ENCODE measurements at places on chromosomes 2 and 18. TPM values are rescaled to one million over a fixed set of nuclear protein-coding genes. Genes with fewer than 3 reads are reported as not detected.
A peak's percentile ranks its signal among the peaks of the same experiment; 100 is the strongest.

DNA sequence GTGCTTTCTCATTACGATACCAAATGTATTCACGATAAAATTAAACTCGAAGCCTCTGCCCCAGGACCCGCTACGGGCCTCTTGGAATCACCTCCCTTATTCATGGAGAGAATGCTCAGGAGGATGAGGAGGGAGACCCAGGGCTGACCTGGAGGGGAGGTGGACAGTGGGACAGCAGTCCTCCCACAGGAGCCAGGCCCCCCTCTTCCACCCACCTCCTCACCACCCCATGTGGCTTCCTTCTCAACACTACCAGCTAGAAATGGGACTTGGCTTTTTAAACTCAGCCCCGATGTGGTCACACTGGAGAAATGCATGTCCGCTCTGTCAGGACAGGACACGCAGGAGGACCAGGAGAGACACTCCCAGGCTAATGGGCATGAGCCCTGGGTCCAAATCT is 147.9 kb upstream of the ID2 start:
- peak; percentile 43 for DNase-seq

The ANO7 gene
- 1.5 TPM for total RNA-seq

DNA sequence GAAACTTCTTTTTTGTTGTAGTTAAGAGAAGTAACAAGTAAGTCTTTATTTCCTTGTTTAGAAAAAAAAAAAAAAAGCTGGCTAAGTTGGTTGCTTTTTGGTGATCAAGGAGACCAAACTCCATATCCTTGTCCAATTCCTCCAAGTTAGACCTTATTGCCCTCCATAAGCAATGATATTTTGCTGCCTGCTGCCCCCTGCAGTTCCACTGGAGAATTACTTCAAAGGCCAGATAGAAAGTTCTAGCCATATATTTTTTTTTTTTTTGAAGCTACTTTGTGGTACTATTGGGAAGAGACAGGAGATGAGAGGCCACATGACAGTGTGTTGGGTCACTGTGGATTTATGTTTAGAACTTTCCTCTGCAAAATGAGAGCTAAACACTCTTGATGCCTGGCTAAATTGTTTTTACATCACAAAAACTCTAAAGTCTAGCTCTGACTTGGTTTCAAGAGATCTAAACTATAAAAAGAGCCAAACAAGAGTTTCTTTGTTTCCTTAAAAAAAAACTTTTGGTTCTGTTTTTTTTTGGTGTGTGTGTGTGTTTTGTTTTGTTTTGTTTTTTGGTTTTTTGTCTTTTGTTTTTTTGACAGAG is 80.7 kb upstream of the RASGRP3 start:
- no peak for DNase-seq

DNA sequence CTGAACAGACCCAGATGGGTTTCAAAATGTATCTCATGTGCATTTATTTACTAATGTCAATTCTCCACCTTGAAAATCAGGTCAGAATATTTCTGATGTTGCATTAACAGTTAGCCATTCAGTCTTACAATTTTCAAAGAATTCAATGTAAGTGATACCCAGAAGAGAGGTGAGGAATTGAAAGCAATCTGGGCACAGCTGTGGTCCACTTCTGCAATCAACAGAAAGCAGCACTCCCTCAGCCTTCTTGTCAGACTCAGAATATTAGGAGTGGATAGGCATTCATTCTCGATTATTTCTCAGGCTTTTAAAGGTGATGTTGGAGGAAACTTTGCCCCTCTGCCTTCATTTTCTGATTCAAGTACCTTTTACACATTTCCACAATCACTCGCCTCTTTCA is 15.7 kb downstream of the CCL20 start:
- no peak for DNase-seq

- DNase-seq: no peak
These were observed 88.8 kb downstream of the CD8B2 start for GRCh38 chr2:106575955-106576354.

- DNase-seq: no peak
These were observed 402.2 kb upstream of the TCF4 start for GRCh38 chr18:55990186-55990585.

GRCh38 chr2:220071696-220072095 is 444.3 kb downstream of the SLC4A3 start:
- no peak for DNase-seq

GRCh38 chr2:41602341-41602740 is 445.5 kb upstream of the PKDCC start:
- no peak for DNase-seq

DNA sequence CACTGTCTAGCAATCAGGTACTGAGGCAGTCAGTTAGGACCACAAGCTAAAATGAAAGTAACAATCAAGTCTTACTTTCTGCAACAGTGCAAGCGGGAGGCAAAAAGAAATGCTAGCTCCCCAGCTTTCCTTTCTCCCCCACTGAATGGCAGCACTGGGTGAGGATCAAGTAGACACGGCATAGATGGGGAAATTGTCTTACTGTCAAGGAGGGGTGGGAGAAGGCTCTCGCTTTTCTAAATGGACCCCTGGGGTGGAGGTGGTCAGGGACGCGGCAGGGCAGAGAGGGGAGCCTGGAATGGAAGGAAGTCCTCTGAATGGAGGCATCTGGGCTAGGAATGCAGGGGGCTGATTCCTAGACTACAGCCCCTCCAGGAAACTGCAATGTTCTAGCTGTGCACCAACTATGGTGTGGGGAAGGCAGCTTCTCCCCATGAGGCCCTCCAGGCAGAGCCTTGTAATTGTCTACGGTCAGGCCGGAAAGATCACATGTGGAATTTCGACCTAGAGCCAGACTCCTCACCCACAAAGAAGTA is 24.3 kb downstream of the METTL8 start:
- DNase-seq: no peak

- DNase-seq: no peak
These were observed 64.9 kb downstream of the CDH2 start for GRCh38 chr18:28112056-28112470.

GRCh38 chr2:121532894-121533293 is 2.2 kb downstream of the RNU4ATAC start:
- no peak for DNase-seq

DNA sequence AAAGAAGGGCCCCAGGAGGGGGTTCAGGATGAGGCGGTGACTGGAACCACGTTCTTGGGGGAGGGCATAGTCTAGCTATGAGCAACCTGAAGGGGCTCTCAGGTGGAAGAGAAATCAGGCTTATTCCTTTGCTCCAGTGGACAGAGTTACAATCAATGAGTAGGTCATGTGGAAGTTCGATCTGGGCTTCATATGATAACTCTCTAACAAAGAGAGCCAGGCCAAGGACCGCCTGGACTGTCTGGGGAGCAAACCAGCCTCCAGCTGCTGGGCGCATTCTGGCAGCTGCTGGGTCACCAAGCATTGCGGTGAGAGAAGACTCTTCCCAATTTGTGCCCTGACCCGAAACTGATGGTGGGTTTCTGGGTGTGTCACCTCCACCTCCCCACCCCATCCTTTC is 180.3 kb upstream of the SMAD2 start:
- DNase-seq: no peak

The DSC2 gene
- 0.58 TPM for total RNA-seq

DNA sequence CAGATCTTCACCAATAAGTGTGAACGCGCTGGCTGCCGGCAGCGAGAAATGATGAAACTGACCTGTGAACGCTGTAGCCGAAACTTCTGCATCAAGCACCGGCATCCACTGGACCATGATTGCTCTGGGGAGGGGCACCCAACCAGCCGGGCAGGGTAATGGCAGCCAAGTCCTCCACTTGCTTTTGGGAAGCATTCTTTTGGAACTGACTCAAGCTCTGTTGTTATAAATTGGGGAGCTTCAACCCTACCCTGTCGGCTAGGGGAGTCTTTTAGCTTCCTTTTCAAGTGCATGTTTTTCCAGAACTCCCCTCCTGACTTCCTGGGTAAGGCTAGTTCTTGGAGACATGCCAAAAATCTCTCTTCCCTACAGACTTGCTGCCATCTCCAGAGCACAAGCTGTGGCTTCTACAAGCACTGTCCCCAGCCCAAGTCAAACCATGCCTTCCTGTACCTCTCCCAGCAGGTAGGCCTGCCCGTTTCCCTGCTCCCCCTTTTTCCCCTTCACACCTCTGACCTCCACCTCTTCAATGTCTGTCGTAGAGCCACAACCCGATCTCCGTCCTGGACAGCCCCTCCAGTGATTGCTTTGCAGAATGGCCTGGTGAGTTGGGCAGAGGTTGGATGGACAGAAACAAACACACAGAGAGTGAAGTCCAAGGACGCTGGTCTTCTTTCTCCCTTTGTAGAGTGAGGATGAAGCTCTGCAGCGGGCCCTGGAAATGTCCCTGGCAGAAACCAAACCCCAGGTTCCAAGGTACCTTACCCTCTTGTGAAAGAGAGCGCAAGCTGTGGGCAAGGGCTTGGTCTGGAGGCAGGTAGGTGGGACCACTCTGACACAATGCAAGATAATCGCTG is 1.5 kb downstream of the ZFAND2B start:
- DNase-seq: no peak

DNA sequence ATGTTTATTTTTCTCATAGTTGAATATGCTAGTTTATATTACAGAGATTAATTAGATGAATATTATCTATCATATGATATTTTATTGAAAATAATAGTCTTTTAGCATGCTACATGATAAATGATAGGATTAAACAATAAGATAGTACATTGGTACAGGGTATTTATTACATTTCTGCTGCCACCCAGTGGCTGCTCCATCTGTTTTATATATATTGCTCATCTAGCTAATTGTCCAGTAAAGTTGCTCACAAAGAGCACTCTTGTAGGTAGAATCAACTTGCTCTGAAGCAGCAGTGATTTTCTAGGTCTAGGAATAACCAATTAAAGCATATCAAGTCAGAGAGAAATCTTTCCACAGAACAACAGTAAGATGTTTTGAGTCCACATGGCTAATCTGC is 183.3 kb downstream of the ASXL3 start:
- DNase-seq: no peak

DNA sequence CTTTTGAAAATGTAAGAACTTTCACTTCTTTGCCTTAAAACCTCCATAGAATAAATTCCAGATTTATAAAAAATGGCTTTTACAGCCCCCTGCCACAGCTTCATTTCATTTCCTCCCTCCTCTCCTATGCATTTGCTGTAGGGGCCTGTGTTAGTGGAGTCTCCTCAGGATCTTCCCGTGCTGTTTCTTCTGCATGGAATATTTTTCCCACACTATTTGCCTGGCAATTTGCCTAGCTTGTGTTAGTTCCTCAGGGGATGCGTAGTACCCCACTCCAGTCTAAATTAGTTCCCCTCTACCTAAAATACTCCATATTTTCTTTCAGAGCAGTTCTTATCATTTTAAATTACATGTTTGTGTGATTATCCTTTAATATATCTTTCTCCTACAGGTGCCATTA is 262.2 kb downstream of the PLCL1 start:
- DNase-seq: no peak

DNA sequence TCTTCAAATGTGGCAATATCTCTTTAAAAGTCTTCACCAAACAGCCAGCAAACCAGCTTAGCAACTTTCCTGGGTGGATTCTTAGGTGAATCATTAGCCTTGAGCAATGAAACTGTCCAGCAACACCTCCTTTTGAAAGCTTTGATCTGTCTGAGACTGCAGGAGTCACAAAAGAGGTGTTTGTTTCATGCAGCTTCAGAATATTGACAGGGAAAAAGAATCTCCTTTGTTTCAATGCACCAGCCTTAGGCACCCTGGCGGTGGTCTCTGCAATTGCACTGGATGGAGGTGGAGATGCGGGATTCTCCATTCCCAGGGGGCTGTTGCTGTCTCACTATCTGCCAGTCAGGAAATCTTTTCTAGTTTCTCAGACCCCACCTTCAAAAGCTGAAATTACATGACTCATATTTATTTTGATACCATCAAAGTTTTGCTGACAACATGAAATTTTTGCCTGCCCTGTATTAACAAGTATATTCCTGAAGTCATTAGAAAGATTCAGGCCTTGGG is 76.0 kb upstream of the DSG1 start:
- DNase-seq: no peak

The IL36B gene
- total RNA-seq: not detected

GRCh38 chr2:226860087-226860486 is 24.2 kb downstream of the RHBDD1 start:
- no peak for DNase-seq

DNA sequence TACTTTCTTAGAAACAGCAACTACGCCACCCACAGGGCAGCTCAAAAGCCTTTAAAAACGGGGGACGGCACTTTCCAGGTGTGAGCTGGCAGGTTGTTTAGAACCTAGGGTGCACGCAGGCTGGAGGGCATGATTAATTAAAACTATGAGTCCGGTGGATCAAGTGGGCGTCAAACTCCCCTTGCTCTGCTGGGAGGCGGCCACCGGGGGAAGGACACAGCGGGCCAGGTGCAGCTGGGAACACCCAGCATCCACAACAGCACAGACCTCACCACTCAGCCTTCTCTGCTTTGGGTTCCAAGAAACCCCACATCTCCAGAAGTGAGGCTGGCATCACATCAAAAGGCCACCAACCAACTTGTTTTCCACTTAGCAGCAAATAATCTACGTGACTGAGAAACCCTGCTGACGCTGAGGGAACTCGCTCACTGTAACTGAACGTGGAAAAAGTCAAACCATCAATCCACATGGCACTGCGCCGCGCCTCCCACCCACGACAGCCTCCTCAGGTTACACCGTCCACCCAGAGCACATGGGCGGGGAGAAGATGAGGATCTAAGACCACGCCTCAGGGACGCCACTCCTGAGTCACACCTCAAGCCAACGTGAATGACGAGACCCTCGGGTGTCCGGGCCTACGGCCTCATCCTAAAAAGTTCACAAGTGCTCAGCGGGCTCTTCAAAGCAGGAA is 118.2 kb downstream of the ZNF516 start:
- no peak for DNase-seq

DNA sequence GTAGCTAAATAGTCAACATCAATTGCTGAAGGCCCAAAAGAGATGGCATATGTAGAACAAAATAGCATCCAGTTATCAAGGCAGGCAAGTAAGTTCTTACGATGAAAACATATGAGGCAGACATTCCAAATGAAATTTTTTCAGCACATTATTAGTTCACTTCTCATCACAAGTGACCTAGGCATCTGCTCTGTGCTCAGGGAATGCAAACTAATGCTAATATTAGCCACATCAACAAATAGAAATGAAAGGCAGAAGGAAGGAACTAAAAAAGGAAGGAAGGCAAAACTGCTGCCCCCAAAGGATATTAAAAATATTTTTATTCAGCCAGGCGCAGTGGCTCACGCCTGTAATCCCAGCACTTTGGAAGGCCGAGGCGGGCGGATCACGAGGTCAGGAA is 51.2 kb upstream of the ROCK1 start:
- DNase-seq: no peak

The METAP1D gene
- total RNA-seq: 4.6 TPM

GRCh38 chr2:12778369-12778768 is 61.6 kb downstream of the TRIB2 start:
- DNase-seq: no peak

DNA sequence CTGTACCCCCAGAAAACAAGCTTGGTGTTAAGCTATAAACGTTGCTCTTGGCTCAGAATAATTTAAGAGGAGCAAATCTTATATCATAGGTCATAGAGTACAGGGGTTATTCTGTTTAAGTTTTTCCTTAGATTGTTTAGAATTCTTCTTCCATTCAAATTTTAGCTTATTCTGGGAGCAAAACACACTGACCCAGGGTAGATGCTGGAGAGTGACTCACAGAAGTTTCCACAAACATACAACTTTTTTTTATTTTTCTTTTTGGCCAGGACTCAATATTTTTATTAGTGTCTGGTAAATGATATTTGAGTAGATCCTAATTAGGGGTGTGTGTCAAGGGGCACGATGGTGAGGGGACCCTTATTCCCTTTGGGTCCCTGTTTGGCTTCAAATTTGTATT is 71.5 kb upstream of the PSME4 start:
- no peak for DNase-seq

- DNase-seq: no peak
These were observed 47.7 kb downstream of the SPTBN1 start for GRCh38 chr2:54503828-54504227.

Measured in chondrocyte (in vitro differentiated cells).